ENCODE measurements at places on chromosomes 1 and 21.

- no peak for DNase-seq
These were observed 88.6 kb upstream of the LMO4 start for GRCh38 chr1:87239997-87240605.

- no peak for DNase-seq
These were observed 43.0 kb upstream of the AK4 start for GRCh38 chr1:65104854-65105534.

DNA sequence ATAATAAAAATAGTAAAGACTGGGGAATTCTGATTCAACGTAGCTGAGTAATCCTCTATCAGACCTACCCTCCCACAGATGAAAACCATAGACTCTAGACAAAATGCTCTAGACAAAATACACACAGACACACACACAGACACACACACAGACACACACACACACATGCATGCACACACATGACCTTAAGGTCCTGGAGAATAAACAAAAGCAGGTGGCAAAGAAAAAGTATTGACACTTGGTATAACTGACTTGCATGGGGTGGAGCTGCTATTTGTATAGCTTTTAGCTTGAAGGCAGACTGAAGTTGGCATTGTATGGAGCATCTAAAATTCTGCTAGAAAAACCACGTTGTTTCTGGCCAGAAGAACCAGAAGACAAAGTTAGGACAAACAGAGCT, 29.3 kb downstream of the C1orf141 start:
- no peak for DNase-seq

DNA sequence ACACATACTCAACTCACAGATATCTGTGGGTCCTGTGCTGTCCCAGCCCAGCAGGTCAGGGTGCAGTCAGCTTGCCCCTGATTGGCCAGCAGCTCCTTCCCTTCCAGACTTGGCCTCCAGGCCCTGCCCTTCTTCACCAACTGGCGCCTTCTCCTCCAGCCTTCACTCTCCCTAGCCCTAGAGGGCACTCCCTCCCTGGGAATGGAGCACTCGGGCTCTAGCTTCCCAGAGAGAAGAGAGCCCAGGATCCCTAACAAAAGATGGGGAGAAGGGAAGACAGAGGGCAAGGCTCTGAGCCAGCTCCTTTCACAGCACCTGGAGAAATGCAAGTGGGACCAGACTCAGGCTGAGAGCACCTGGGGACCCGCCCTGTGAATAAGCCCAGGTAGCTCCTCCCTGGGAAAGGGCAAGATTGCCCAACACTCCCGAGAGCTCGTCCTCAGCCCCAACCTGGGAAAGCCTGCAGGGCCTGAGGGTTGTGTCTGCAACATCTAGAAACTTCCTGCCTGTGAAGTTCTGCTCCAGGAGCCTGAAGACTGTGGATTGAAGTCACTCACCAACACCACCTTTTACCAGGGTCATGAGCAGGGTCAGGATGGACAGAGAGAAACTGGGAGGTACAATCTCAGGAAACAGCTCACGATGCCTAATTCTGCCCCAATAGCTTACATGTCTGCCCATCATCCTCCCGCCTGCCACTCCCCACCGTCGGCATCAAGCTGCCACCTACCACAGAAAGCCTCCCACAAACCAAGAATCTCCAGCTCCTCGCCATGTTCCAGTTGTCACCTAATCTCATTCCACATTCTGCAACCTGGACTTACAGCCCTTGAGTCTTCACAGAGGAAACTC, at the start of gene PGLYRP4:
Gene PGLYRP4, minus strand, starts transcription at position 331 of the 852 bp plus-strand sequence. CDS start 909 bp downstream, outside the sequence.
- DNase-seq: no peak

- no peak for DNase-seq
These were observed 4.0 kb downstream of the HMGN1 start for GRCh38 chr21:39344848-39345247.

GRCh38 chr21:26961698-26962097, 5.2 kb downstream of the ADAMTS5 start:
- no peak for DNase-seq

- DNase-seq: no peak
These were observed 321.7 kb downstream of the PBX1 start for GRCh38 chr1:164880644-164881043.

DNA sequence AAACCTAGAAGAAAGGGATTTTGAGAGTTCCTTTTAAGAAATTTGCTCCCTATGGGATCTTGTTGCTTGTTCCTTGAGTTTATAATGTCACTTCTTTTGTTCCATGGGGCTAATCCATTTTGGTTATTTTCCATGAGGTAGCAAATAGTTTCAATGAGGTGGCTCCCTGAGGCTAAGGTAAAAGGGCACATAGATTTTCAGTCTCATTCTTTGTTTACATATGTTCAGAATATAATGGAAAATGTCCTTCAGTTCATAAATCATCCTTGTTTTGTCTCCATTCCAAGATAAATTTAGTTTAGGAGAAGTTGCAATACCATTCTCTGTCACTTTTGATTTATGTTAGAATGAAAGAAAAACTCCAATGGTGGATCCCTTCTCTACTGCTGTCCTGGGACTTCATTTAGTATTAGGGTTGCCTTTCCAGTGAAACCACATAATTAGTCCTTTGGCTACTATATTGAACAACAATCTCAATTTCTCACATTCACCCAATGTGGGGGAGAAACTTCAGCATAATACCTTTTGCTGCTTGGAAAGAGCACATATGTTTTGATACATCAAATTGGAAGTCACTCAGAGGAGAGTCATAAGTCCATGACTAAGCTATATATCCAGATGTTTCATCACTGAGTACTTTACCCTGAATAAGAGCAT, 80.9 kb upstream of the ADAMTS5 start:
- DNase-seq: peak; percentile 53

GRCh38 chr1:116819081-116819480, 64.9 kb downstream of the CD2 start:
- no peak for DNase-seq

- DNase-seq: no peak
These were observed 71.9 kb downstream of the ADARB1 start for GRCh38 chr21:45146306-45146705.

- DNase-seq: no peak
These were observed 181.2 kb upstream of the BRINP3 start for GRCh38 chr1:190658907-190659306.

DNA sequence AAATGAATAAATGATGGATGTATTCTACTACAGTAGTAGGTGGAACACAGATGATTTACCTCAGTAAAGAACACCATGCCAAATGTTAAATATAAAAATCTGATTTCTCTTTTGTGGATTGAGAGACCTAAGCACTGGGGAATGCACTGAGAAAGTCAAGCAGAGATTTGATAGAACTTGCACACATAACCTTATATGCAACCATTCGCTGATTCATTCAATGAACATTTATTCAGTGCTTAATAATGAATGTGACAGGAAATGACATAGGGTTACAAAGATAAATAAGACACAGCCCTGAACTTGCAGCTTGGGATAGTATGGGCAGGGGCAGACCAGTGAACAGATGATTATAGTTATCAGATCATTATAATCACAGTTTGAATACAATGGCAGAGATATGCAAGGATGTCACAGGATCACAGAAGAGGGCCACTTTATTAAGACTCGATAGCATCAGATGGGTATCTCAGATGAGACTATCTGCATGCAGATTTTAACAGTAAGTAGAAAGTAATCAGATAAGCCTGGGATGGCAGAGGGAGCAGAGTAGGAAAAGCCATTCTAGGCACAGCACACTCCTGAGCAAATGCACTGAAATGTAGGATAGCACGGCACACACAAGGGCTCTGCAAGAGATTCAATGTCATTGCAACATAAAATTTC, 169.4 kb downstream of the ASTN1 start:
- DNase-seq: peak; percentile 34

DNA sequence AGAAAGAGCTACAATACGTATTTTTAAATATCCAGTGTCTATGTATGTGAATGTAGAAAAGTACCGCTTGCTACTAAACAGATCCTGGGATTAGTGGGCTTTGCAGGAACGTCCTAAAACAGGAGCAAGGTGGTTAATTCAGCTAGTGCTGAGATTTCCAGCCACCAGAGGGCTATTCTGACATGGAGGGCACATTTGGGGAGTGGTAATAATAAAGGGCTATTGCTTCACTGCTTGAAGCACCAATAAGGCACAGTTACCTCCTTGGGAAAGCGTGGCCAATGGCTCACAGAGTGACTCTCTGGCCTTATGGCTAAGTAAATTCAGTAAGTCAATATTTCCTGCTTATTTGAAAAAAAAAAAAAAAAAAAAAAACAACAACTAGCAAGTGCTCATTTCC, 152.4 kb downstream of the GABPA start:
- DNase-seq: no peak

- peak; percentile 14 for DNase-seq
These were observed 46.4 kb upstream of the ENAH start for GRCh38 chr1:225699336-225699735.

DNA sequence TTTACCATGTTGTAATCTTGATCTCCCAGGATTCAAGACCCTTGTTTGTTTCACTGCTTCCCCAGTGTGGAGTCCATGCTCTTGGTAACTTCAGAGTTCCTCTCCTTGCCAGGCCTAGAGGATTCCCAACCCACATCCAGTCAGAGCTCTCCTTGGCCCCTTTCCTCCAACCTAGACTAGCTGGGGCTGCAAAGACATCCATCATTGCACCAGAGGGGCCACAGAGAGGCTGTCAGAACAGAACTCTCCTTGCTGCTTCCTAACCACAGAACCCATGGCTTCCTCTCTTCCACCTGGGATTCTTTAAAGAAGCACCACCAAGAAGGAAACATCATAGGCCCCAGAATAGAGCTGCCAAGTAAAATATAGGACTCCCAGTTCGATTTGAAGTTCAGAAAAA, 81.0 kb downstream of the HMGB4 start:
- DNase-seq: no peak

DNA sequence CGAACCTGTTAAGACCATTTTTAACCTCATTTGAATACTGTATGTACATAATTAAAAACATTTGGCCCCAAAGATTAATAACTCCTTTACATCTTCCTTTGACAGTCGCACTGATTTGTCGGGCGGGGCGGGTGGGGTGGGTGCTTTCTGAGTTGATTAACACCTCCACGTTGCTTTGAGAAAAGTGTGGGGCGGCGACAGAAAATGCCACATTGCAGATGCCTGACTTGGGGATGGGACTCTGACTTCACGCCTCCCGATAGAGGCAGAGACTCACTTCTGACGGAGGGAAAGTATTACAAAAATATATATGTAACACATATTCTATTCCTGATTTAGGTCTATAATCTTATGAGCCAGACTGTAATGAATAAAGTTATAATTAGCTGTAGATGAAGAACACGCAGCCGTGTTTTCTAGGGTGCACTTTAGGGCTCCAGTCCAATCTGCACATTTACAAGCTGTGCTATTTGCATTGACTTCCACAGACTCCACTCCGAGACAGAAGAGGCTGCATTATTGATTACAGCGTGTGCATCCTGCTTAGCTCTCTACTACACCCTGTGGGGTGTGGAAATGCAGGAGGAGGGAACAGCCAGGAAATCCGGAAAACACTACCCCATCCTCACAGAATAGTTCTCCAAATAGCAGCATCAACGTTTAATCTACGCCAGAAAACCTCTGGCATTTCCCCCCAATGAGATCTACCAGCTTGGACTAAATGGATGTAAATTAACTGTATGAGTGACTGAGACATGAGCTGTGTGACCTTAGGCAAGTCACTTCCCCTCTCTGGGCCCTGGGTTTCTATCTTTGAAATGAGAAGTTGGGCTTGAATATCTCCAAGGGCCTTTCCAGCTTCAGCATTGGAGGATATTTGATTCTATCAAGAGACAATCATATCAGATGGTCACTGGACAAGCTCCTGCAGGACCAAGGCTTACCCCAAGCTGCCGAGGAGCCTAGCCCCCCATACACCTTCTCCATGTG, 308.0 kb downstream of the RRAGC start:
- no peak for DNase-seq

DNA sequence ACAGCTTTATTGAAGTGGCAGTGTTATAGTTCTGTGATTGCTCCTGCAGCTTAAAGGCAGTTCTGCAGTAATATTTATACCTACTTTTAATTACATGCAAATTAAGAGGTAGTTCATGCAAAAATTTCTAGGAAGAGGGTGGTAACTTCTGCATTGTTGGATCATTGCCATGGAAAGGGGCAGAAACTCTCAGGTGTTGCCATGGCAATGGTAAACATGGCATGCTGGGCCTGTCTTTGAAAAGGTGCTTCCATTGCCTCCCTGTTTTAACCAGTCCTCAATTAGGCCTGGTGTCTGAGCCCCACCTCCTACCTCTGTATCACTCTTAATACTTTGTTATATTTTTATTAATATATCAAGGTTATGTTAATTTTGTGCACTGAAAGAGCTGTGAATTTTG, 104.7 kb downstream of the DISC1 start:
- DNase-seq: no peak

DNA sequence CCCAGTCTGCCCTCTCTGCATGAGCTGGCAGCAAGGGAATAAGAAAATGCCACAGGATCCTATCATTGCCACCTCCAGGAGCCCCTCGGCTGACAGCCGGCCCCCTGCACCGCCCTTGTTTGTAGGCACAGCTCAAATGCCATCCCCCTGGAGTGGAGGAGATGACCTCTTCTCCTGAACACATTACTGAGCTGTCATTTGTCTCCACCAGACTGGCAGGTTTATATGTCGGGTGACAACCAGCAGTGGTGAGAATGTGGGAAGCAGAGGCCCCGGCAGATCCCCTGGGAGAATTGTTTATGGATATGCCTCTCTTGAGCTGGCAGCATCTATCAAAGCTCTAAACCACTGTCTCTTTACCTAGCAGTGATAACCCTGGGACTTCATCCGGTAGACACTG, 135.4 kb upstream of the FMN2 start:
- no peak for DNase-seq

- peak; percentile 96 for DNase-seq
These were observed 350 bp upstream of the S100A6 start for GRCh38 chr1:153536012-153536670.

- no peak for DNase-seq
These were observed 168.8 kb upstream of the NRIP1 start for GRCh38 chr21:15233611-15234010.

GRCh38 chr1:236568285-236568894, 35.9 kb downstream of the HEATR1 start:
- peak; percentile 13 for DNase-seq

GRCh38 chr1:98371764-98372163, 289.8 kb upstream of the SNX7 start:
- DNase-seq: no peak

- DNase-seq: no peak
These were observed 153.0 kb upstream of the WNT4 start for GRCh38 chr1:22295856-22296255.

DNA sequence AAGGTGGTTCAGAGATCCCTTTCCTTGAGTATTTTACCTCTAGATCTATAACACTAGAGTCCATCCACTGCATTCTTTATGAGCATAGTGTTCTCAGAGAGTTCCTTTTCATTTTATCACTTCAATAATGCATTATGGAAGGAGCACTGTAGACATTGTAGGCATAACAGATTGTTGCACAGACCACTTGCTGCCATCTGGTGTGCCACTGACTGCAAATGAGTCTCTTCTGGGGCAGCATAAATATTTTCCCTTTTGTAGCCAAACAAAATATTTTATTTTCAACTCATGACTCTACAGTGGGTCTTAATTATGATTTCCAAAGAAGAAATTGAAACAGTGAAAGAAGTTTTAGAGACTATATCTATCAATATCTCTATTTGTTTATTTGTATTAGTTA, 290.4 kb downstream of the OLFM3 start:
- no peak for DNase-seq

GRCh38 chr1:75999034-75999433, 66.8 kb upstream of the ASB17 start:
- no peak for DNase-seq
